Thyroid gland (tissue), 4 donors: ENCODE measurements at places on chromosomes 6 and 20. TPM values are rescaled to one million over a fixed set of nuclear protein-coding genes. Genes with fewer than 3 reads are reported as not detected.

- no peak for DNase-seq
These were observed 228.8 kb downstream of the DHX35 start for GRCh38 chr20:39190666-39191570.

DNA sequence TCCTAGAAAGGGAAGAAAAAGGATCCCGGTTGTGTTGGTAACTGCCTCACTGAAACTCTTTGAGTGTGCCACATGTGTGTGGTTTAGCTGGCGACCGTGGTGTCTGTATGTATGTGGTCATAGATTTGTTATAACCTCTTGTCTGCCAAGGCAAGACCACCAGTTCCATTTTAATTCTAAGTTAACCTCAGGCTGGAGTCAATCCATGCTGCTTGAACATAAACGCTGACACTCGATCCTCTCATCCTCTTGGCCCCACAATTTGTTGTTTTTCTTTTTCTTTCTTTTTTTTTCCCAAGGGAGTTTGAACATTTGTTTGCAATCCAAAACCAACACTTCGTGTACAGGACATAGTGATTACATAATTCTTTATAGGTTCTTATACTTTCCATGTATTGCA, 318.9 kb upstream of the JAG1 start:
- DNase-seq = no peak

DNA sequence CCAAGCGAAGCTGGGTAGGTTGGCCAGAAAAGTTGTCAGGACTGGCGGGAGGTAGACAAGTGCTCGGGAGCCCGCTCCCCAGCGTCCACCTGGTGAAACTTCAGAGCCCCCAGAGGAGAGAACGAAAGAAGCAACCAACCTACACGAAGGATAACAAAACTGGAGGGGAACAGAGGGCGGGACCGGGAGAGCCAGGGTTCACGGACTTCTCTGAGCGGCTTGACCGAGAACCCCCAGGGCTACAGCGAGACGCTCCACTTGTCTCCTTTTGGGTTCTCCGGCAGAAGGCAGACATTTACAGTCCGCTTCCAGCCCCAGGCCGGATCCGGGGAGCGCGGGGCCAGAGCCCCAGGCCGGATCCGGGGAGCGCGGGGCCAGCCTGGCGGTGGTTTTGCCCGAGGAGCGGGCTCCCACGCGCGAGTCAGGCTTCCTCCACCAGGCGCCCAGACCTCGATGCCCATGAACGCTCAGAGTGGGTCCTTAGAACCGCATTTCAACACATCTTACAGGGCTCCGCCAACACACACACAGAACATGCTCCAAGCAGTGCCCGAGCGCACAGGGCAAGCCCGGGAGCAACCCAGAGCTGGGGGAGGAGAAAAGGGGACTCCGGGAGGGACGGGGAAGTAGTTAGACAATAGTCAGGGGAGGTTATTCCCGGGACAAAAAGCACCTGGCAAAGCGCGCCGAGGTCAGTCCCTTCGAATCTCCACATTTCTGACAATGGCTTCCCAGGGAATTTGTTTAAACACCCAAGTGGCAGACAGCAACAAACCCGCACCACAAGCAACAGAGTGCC, 1.1 kb downstream of the PTPRK start:
- peak; percentile 72 for DNase-seq

The SLC32A1 gene
- total RNA-seq = not detected

GRCh38 chr6:45576648-45577624, 199.2 kb upstream of the SUPT3H start:
- DNase-seq = peak; percentile 99

- no peak for DNase-seq
These were observed 10.1 kb upstream of the BTBD3 start for GRCh38 chr20:11907621-11908020.
